Fibroblast of skin of scalp (primary cell): ENCODE measurements at places on chromosomes 3 and 15.

DNA sequence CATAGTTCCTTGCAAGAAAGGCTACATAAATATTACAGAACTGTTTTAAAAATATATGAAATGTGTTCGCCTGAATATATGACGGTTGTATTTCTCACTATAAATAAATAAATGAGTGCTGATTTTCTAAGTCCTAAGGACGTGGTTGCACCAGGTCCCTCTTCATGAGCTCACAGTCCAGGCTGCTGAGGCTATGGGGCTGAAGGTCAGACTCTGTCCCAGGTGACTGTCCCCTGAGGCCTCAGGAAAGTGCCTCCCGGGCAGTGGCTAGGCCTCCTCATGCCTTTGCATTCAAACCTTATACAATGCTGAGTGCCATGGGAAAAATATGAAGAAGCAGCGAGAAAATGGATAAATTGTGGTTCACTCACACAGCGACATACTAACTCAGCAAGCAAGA lies 43.5 kb upstream of the SSR3 start:
- no peak for DNase-seq

GRCh38 chr3:142459929-142460328 lies 12.1 kb upstream of the XRN1 start:
- DNase-seq: no peak

- no peak for DNase-seq
These were observed 25.2 kb downstream of the ITGB5 start for GRCh38 chr3:124862006-124862405.

GRCh38 chr3:10837849-10838248 lies 21.8 kb downstream of the SLC6A11 start:
- DNase-seq: no peak

- DNase-seq: peak; percentile 30
These were observed 88.1 kb downstream of the RTP4 start for GRCh38 chr3:187456250-187456649.

GRCh38 chr3:84904816-84905555 lies 53.8 kb upstream of the CADM2 start:
- no peak for DNase-seq

GRCh38 chr3:144810160-144810559 lies 838.5 kb downstream of the DIPK2A start:
- no peak for DNase-seq

DNA sequence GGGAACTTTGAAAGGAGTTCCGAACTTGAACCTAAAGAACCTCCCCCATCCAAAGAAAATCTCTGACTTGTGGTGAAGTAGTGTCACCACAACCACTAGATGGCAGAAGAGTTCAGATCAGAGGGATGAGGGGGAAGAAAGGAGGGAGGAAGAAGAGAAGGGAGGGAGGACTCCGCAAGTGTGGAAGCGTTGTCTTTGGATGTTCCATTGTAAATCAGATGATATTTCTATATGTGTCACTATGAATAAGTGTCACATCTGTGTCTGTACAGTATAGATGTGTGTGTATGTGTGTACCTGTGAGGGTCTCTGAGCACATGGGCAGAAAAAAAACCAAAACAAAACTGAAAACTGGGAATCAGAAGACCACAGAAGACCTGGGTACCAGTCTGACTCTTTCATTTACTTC lies 16.9 kb downstream of the SLC24A1 start:
- peak; percentile 85 for DNase-seq

- no peak for DNase-seq
These were observed 19.1 kb upstream of the B3GNT5 start for GRCh38 chr3:183233966-183234365.

DNA sequence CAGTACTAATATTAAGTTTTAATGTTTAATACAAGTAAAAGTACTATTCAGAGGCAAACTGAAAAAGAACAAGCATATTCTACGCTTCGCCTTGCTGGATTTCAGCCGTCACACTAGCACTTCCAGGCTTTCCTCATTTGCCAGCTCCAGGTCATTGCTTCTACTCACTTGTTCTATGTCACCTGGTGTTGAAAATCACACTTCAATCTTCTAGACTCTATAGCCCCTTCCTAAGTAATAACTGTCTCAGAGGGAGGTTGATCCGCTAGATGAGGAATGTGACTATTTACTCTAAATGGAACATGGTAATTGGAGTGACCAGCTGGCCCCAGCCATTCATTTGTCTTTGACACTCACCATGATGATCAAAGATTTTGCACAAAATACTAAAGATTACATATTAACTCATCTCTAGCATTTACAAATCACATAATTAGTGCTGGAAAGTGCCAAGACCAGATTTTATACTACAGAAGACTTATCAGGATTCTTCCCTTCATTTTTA lies 92.0 kb downstream of the GAP43 start:
- DNase-seq: no peak

DNA sequence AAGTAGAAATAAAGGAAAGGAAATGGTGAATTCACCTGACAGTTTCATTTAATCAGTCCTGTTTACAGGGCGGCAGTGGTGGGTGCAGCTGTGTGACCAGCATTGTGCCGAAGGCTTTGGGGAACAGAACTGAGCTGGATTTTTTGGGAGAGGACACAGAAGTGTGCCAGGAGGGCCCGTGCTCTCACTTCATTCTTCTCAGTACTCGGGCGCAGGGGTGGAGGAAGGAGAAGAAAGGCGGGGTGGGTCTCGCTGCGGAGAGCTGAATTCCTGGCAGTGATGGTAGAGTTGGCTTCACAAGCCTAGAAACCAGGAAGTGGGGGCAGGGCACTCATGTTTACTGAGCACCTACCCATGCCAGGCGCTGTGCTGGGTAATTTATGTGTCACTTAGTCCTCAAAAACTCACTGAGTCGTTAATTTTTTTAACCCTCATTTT lies 64.6 kb downstream of the CRTC3 start:
- no peak for DNase-seq

- DNase-seq: no peak
These were observed 50.3 kb upstream of the PLSCR5 start for GRCh38 chr3:146655333-146655996.

GRCh38 chr15:48759921-48760320 lies 50.9 kb downstream of the CEP152 start:
- DNase-seq: no peak

GRCh38 chr15:94081829-94082228 lies 149.5 kb upstream of the MCTP2 start:
- no peak for DNase-seq

GRCh38 chr3:124639406-124640237 lies 90.6 kb upstream of the UMPS start:
- DNase-seq: no peak

DNA sequence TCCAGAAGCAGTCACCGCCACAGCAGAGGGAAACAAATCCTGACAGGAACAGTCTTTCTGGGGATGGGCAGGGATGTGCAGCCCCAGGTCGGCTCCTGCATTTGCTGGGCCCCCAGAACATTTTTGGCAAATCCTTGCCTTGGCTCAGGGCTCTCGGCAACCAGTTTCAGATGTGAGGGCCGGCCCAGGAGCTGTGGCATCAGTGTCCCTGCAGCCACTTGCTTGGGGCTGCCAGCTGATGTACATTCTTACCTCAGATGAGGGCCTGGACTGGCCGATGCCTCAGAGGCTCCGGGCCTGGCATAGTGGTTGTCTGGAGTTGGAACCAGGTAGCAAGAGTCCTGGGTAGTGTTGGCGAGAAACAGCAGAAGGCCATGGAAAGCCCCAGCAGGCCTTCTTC lies 4.2 kb downstream of the CYB561D2 start:
- DNase-seq: no peak

GRCh38 chr15:67458331-67459029 lies 62.5 kb upstream of the C15orf61 start:
- no peak for DNase-seq

GRCh38 chr15:47516558-47516957 lies 200.7 kb upstream of the SEMA6D start:
- DNase-seq: peak; percentile 52

DNA sequence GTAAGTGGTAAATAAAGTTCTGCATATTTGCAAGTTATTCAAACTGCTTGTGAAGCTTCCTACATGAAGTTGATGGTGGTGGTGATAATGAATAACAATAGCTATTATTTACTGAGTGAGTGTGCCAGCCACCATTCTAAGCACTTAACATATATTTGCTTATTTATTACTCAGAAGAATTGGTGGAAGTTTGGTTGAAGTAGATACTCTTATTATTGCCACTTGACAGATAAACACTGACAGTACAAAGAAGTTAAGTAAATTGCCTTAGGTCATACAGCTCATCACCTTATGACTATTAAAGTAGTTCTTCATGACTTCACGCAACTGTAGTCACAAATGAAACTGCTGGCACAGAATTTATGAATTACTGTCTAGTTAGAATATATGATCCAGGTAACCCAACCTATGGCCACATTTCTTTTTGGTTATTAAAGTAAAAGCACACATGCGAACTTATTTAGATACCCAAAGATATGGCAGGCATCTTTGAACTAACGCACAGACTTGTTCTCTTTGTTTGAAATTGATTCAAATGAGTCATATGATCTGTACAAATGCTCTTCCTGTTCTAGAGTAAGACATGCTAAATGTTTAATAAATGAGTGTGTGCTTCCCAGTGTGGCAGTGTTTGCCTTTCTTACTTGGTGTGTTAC lies 99.8 kb upstream of the NR2F2 start:
- DNase-seq: peak; percentile 3

GRCh38 chr15:58764468-58764867 lies 6.6 kb upstream of the MINDY2 start:
- no peak for DNase-seq
